ENCODE measurements at places on chromosomes 12 and 14.

DNA sequence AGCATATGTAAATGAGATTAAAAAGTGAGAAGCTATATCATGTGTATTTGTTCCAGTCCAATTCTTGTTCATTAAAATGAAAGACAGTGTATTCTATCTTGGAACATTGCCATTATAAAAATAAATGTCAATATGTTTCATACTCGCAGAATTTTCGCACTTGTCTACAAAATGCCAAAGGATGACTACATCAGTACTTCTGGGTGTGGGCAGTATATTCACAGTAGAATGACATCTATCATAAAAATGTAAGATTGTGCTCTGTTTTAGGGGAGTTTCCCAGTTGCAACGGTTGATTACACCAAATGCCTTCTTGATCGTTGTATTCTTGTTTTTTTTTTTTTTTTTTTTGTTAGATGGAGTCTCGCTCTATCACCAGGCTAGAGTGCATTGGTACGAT is 292.3 kb upstream of the E2F7 start:
- DNase-seq, result no peak

GRCh38 chr14:92651106-92651757 is 97.2 kb downstream of the LGMN start:
- peak; percentile 82 for DNase-seq

DNA sequence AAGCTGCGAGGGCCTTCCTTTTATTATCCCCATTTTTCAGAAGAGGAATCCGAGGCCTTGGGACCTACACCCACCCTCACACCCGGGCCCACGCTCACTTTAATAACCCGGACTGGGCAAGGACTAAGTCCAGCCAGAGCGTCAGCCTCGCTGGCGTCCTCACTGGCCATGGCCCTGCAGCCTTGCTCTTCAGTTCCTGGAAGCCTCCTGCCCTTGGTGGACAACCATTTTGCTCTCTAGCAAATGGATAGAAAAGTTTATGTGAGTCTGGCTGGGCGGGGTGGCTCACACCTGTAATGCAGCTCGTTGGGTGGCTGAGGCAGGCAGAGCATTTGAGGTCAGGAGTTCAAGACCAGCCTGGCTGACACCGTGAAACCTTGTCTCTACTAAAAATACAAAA is 9.8 kb downstream of the RTL1 start:
- no peak for DNase-seq

- DNase-seq, result no peak
Observed at GRCh38 chr14:50853891-50854290, 18.0 kb upstream of the ABHD12B start.

Measured in KBM-7 (cell line).